HCEC 1CT (cell line): ENCODE measurements at places on chromosomes 4 and X.
A peak's percentile ranks its signal among the peaks of the same experiment; 100 is the strongest.

- peak; percentile 51 for DNase-seq
These were observed 28.2 kb downstream of the WDFY3 start for GRCh38 chr4:84938316-84938715.

GRCh38 chr4:23922541-23923111 lies 32.8 kb upstream of the PPARGC1A start:
- no peak for DNase-seq

DNA sequence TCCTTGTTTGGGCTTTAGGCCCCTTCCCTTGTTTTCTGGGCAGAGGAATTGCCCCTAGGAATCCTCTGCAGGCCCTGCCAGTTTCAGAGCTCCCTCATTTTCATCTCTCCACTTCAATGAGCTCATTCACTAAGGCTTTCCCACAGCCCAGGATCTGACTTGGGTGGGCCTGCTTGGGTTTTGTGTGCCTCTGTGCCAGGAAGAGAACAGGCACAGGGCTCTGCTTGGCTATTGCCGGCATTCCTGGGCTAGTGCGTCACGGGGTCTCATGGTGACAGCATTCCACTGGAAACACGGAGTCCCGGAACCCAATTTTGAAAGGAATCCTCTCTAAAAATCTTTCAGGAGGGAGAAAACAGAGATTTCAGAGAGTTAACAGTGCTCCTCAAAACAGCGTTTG lies 150.5 kb downstream of the VCX3A start:
- DNase-seq: no peak

DNA sequence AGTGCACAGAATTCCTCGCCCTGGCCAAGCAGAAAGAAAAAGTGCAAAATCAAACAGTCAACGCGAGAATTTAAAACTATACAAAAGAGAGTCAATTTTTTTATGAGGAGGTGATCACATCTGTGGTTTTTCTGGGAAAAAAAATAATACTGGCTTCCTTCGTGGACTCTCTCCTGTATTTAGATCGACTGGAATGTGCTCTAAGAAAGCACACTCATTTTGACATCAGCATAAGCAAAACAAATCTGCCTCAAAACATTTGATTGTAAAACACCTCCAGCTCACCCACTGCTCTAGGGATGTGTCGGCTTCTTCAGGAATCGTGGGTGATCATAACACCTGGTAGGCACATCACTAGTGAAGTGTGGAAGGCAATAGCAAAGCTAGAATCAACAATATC lies 417.4 kb upstream of the FAT1 start:
- no peak for DNase-seq

- DNase-seq: no peak
These were observed 2.9 kb downstream of the LRPAP1 start for GRCh38 chr4:3529363-3529762.

DNA sequence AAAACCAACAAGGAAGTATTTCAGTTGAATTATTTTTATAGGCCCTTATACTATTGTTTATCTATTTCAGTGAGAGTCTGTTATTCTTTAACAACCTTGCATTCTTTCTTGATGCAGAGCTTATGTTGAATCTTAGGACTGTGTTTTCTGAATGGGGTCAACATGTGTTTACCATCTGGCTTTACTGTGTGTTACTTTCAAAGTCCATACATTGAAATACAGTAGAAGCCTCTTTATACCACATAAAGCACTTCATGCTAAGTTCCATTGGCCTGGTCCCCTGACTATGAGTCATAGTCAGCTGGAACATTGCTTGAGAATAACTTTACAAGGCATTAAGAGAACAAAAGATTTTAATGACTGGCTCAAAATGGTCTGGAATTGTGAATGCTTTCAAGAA lies 152.6 kb downstream of the GASK1B start:
- DNase-seq: peak; percentile 84

GRCh38 chr4:80172203-80172602 lies 25.1 kb upstream of the PRDM8 start:
- no peak for DNase-seq

GRCh38 chr4:184756399-184756798 lies 22.5 kb upstream of the CENPU start:
- peak; percentile 10 for DNase-seq

DNA sequence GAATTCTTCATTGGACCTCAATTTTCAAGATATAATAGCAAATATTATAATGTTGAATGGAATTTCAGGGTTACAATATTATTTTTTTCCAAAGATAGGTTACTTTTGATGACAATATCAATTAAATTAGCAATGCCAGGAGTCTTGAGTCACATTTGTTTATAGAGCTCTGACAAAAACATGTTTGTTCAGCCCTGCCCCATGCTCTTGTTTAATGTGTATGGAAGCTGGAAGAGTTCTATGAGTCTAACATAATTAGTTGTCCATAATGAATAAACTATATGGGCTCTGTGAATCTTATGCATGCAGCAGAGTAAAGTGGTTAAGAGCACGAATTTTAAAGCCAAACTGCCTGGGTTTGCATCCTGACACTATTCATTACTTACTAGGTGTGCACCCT lies 22.9 kb upstream of the ALB start:
- DNase-seq: no peak

GRCh38 chrX:101478366-101478765 lies 6.9 kb upstream of the ARMCX4 start:
- DNase-seq: no peak

GRCh38 chr4:53640576-53641453 lies 49.5 kb upstream of the LNX1 start:
- DNase-seq: no peak

GRCh38 chr4:704198-704891 lies 1.3 kb upstream of the PCGF3 start:
- no peak for DNase-seq

DNA sequence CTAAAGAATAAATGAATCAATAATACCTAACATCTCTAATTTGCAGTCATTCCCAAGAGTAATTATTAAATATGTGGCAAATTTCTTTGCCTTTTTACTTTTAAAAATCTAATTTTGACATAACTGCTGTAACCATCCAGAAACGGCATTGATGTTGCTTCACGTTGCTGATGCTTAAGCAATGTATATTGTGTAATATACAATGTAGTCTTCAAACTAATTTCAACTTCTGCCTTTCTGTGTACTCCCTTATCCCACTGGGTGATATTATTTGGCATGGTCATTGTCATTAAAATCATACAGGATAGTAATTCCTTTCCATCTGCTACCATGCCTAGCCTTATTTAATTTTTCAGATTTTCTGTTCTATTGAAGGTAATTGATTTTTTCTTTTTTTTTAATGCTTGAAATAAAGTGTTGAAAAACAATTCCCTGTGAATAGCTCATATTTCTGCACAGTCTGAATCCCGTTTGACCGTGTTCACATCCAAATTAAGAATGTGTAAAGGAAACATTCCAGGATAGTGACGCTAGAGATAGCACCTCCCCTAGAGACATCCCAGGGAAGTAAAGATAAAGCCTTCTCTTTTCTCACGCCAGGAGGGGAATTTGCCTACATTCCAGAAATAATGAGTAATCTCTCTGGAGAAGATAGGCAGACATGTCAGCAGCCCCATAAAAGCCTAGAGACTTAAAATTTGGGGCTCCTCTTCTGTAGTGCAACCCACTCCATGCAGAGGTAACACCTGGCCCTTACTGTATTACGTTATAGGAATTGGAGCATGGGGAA lies 8.6 kb downstream of the FAM200B start:
- DNase-seq: peak; percentile 86

DNA sequence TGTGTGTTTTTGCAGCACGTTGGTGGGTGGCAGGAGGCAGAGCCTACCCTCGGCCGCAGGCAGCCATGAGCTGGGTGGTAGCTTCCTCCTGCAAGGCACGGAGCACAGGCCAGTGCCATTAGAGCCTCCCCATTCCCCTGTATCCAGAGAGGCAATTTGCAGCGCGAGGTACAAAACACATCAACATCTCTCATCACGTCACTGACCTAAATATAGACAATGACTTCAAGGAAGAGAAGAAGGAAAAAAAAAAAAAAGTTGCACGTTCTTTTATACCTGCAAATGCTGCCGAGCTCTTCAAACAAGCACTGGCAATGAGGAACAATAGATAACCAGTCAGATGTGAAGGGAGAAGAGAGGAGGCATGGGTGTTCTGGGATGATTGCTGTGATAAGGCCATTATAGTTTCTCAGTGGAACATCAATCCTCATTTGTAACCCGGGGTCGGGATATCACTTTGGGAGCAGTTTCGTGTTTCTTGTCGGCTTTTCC lies 159.9 kb downstream of the MGST2 start:
- no peak for DNase-seq

DNA sequence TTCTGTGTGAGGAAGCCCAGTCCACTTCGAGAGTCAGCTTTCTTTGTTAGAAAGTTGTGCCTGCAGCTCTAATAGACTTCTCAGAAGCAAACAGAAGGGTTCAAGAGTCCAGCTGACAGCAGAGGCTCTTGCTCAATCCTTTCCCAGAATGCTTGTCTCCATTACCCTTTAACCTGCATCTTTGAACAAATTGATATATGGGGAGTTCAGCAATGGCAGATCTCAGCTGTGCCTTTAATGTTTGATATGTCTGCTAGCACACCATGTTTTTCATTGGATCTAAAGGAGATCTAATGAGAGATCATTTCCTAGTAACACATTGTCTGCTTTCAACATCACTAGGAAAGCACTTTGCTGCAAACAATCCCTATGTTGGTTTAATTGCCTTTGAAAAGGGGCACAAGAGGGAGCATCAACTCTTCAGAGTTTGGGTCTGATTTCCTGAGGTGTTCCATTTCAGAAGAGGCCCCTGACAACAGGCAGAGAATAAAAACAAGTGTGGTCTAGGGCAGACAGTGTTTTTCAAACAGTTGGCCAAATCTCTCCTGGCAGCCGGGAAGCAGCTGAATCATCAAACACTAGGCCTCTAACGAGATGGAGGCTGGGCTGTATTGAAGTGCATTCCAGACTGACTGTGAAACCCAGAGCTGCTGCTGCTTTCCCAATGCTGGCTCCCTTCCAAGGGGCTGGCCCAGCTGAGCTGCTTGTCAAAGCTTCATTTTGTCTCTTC lies 55.5 kb downstream of the LUZP4 start:
- peak; percentile 90 for DNase-seq

DNA sequence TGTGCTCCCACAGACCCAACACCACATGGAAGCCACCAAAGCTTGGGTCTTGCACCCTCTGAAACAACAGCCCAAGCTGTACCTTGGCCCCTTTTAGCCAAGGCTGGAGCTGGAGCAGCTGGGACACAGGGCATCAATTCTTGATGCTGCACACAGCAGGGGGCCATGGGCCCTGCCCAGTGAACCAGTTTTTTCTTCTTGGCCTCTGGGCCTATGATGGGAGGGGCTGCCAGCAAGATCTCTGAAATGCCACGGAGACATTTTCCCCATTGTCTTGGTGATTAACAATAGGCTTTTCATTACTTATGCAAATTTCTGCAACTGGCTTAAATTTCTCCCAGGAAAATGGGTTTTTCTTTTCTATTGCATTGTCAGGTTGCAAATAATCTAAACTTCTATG lies 49.0 kb downstream of the SPANXA2 start:
- DNase-seq: no peak
